ENCODE measurements at places on chromosomes 7 and 10.

GRCh38 chr10:14712991-14713424 is 61.7 kb downstream of the FAM107B start:
- no peak for DNase-seq

- DNase-seq, result no peak
These were observed 104.1 kb upstream of the RHEB start for GRCh38 chr7:151623766-151624165.

DNA sequence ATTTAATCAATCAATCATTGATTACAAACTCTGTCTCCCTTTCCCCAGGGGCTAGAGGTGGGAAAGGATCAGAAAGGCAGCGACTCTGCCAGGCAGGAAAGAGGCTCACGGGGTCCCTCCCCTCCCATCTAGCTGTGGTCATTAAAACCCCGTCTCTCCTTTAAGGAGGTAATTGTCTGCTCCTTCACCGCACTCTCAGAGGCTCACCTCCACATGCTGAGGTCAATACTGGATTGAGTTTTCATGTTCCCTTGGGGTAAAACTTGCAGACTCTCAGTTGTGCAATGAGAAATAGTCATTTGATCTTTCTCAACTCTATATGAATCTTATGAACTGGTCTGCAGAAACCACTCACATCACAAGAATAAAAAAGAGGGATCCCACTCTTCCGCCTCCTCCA is 368.8 kb downstream of the ADRA2A start:
- DNase-seq, result no peak

GRCh38 chr7:47573758-47574481 is 8.0 kb downstream of the TNS3 start:
- no peak for DNase-seq

DNA sequence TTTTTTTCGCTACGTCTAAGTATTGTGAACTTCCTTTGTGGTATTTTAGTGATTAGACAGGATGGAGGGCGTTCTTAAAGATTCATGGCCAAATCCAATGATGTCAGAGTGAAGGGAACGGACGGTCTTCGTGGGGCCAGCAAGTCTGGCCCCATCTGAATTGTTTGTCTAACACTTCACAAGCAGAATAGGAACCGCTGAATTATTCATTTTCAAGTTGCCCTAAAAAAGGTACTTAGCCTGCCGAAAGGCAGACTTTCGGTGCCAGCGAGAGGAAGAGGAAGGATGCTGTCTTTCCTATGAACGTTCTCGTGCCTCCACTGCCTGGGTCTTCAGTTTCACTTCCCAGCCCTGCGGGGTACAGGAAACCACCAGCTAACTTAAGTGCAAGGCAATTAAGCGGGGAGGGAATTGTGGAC is 145.7 kb upstream of the SH2B2 start:
- DNase-seq, result no peak

GRCh38 chr10:119087271-119087882 is 6.8 kb upstream of the EIF3A start:
- DNase-seq, result no peak

GRCh38 chr7:134757938-134758337 is 21.5 kb upstream of the CALD1 start:
- no peak for DNase-seq

DNA sequence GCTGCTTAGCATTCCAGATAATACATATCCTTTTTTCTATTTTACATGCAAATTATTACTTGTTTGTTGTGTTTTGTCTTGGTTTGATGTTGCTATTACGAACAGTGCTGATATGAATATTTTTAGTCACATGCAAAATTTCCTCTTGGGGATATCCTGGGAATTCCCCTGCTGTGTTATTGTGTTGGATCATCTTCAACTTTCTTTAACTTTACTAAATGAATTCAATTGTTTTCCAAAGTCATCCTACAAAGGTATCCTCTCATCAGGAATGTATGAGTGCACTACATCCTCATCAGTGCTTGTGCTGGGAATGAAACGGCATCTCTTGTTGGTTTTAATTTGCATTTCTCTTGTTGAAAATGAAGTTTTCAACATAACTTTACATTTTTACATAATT is 87.1 kb downstream of the AASS start:
- no peak for DNase-seq

- DNase-seq, result no peak
These were observed 3.5 kb downstream of the PRR15 start for GRCh38 chr7:29567174-29567573.

DNA sequence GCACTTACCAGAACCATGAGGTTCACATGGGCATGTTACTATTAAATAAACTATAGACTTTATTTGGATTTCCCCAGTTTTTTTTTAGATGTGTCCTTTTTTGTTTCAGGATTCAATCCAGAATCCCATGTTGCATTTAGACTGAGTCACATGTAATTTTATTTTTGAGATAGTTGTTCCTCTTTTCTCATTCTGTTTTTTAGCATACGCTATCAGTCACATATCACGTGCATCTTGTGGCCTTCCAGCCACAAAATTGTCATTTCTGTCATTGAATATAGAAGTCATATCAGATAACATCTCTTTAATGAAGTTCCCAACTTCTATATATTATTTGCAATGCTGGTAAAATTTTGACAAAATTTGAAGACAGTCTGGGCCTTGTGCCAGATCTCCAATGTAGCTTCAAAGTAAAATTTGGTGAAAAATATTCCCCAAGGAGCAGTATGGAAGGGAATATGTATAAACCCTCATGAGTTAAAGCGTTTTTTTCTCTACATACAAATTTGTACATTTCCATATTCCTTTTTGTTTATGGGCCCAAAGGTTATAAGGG is 132.3 kb upstream of the MKI67 start:
- no peak for DNase-seq

DNA sequence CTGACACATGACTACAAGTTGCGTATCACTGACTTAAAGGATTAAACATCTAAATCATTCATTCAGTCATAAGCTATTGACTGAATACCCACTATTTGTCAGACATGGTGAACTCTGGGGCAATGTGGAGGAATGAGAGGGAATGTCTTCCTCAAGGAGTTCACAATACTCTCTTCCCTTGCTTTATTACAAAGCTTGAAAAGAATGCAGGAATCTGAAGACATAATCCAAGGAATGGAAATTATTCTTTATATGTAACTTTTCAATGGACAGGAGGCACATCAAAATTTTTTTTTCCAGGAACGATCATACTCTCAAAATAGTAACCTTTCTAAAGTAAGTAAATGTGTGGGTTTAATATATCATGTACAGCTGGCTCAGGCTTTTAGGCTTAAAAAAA is 111.9 kb downstream of the ATXN7L1 start:
- no peak for DNase-seq

- no peak for DNase-seq
These were observed 40.4 kb downstream of the MTURN start for GRCh38 chr7:30175180-30175579.

DNA sequence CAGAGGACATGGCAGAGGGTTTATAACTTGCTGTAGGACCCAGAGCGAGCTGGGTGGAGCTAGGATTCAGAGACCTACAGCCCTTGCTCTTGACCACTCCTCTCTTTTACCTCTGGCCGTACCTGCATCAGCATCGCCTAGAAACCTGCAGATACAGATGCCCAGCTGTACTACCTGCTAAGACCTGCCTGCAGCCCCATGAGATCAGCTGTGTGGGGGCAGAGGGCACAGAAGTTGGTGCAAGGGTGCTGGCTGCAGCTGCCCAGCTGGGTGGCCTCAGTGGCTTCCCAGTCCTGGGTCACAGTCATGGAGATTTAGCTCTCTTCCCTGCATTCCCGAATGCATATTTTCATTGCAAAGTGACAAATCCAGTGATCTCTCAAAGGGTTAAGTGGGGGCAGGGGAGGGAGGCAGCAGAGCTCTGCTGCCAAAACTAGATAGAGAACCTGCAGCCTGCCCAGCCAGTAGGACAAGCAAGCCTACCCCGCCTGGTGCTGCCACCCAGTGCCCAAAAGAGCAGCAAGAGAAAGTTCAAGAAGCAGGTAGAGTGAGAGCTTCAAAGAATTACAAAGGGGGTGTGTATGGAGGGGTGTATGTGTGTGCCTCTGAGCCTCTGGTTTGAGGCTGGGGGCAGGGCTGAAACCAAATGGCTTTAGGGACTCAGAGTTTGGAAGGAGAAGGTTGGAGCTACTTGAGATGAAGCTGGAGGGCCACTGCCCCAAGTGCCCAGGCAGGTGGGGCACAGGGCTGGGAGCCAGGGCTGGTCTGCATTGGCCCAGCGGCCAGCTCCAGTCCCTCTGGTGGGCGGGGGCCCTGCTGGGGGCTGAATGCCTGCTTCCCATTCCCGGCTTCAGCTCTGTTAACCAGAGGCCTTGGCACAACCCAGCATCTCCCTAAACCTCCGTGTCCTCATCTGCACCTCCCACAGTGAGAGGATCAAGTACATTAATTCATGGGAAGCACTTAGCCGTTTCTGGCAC is 6.9 kb downstream of the FAM241B start:
- peak; percentile 37 for DNase-seq

GRCh38 chr10:107098326-107098725 is 66.2 kb downstream of the SORCS1 start:
- DNase-seq, result no peak

GRCh38 chr7:6416516-6417145 is 31.1 kb downstream of the DAGLB start:
- no peak for DNase-seq

- no peak for DNase-seq
These were observed 210.5 kb downstream of the BICC1 start for GRCh38 chr10:58723186-58723585.

- no peak for DNase-seq
These were observed 219.8 kb downstream of the CTNNA3 start for GRCh38 chr10:67476201-67476600.

DNA sequence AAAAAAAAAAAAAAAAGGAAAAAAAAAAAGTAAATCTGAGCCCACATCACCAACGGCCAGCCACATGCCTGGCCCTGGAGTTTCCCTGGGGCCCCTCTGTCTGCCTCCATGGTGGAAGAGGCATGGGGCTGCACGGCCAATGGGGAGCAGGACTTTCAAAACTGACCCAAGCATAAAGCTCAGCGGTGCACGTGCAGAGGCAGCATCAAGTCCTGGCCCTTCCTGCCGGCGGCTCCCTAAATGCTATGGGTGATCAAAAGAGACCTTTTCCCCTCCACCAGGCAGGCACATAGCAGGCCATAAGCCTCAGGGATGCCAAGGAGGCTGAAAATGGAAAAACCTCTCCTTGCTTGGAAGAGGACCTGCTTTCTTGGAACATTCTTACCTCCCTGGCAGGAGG is 94.3 kb downstream of the OAT start:
- no peak for DNase-seq

DNA sequence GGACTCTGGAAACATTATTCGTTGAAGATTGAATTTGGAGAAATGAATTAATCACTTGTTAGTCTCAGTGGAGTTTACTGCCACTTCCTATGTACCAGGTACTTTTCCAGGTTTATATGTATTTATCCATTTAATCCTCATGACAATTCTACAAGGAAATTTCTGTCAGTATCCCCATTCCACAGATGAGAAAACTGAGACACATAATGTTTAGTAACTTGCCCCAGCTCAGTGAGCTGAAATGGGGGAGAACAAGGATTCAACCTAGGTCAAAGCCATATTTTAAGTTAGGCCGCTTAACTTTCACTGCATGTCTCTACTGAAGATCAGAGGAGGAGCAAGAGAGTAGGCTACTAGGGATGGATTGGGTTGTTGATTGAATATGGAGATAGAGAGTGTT is 4.6 kb upstream of the SCIN start:
- DNase-seq, result no peak

GRCh38 chr10:67670401-67670800 is 25.6 kb downstream of the CTNNA3 start:
- DNase-seq, result no peak

DNA sequence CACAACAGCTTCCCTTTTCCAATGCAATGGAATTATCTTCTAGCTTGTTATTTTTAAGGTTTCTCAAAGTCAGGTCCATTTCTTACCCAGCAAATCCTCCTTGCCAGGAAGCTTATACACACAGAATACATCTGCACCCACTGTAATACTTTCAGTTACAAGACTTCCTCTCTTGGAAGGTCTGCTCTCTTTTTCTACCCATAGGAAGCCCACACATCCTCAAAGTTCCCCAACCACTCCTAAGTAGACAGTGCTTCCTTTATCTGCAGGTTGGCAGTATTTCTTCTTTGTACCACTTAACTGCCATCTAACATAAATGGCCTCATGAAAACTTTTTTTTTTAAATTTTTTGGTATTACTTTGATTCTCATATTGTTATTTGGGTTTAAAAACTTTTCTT is 155.6 kb downstream of the TAX1BP1 start:
- DNase-seq, result no peak

GRCh38 chr7:155261031-155261985 is 36.4 kb upstream of the INSIG1 start:
- DNase-seq, result no peak

- no peak for DNase-seq
These were observed 141.2 kb upstream of the ABCB5 start for GRCh38 chr7:20474249-20474648.

- DNase-seq, result no peak
These were observed 149.2 kb downstream of the CACNA2D1 start for GRCh38 chr7:82294382-82294784.

DNA sequence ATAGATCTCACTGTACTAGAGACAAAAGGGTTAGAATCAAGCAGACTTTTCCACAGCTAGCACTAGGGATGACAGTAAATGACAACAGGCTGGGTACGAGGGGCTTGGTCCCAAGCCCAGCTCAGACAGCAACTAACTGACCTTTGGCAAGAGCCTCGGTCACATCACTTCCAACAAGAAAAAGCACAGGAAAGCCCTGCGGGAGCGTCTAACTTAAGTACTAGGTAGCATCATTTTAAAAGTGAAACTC is 22.8 kb downstream of the CALML3 start:
- DNase-seq, result no peak

DNA sequence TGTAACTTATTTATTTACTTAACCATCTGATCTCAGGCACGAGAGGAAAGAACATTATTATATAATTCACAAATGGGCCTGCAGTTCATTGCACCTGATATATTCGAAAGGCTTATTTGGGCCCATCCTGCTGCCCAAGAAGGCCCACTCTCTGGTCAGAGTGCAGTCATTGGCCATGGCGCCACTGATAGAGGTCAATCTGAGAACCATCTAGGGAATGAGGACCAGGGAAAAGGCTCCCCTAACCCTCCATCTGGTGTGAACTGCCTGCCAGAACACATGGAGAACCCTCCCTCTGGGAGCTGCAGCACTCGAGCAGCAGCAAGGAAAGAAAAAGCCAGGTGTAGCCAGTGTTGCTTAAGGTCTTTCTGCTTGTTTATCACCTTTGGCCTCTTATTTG is 136.6 kb downstream of the REEP3 start:
- DNase-seq, result no peak

DNA sequence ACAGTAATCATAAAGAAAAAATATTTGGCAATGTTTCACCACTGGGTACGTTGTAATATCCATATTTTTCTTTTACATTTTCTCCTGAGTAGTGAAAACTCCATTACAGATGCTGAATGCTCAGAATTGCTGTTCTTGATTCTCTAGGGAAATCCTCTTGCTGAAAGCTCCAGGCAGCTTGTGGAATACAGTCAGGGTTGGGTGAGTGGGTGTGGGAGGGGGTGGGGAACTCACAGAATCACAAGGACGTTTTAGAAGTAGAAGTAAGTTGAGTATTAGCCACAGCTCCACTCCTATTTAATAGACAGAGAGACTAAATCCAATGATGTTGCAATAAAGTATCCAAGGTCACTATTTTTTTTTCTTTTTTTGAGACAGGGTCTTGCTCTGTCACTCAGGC is 1270.9 kb downstream of the TYW1 start:
- no peak for DNase-seq

Data from CD8-positive, alpha-beta T cell (primary cell).